Eye (tissue), 1 donor: ENCODE measurements at places on chromosomes 3 and 15.

- DNase-seq: no peak
Observed at GRCh38 chr3:193968380-193968974, 167.5 kb upstream of the HES1 start.

DNA sequence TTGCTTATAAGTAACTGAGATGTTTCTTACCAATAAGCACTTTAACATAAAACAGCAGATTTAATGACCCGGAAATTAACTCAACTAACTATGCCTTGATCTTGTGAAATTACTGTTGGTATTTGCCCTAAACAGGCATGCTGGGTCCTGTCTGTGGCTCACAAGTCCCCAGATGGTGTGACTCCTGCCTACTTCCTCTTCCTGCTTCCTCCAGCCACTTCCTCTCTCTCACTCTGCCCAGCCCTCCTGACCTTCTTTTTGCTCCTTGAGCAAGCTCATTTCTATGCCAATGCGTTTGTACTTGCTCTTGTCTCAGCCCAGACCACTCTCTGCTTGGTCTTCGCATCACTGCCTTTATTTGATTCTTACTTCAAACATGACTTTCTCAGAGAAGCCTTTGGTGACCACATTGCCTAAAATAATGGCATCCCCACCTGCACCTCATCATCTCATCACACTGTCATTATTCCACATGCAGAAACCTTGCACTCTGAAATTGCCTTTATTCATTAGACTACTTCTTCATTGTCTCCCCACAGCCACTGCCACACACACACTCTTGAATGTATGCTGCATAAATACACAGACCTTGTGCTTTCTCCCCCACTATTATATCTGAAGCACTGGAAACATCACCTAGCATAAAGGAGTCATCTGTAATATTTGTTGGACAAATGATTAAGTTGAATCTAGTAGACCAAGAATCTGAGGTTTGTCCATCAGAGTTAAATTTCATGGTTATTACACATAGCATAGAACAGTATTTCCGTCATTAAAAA is 256.3 kb upstream of the SEMA6D start:
- DNase-seq: no peak

DNA sequence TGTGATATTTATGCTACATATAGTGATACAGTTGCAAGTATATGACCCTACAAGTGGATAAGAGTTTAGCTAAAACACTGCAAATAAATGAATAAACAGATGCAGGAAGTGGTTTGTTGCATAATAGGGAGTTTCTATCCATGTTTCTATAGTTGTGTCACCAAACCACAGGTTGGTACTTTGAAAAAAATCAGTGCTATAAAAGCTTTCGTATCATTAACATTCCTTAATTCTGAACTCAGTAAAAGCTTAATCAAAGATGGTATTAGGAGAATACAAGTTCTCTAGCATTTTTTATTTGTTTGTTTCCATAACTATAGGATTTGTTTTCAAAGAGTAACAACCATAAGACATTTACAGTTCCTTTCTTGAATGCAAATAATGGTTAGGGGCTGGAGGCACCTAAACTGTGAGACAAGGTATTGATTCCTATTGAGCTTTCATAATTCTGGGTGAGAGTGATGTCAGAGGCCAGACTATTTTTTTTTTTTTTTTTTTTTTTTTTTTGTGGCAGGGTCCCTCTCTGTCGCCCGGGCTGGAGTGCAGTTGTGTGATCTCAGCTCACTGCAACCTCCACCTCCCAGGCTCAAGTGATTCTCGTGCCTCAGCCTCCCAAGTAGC is 29.6 kb downstream of the CPOX start:
- no peak for DNase-seq

GRCh38 chr3:44186111-44186672 is 55.5 kb upstream of the TOPAZ1 start:
- DNase-seq: no peak

DNA sequence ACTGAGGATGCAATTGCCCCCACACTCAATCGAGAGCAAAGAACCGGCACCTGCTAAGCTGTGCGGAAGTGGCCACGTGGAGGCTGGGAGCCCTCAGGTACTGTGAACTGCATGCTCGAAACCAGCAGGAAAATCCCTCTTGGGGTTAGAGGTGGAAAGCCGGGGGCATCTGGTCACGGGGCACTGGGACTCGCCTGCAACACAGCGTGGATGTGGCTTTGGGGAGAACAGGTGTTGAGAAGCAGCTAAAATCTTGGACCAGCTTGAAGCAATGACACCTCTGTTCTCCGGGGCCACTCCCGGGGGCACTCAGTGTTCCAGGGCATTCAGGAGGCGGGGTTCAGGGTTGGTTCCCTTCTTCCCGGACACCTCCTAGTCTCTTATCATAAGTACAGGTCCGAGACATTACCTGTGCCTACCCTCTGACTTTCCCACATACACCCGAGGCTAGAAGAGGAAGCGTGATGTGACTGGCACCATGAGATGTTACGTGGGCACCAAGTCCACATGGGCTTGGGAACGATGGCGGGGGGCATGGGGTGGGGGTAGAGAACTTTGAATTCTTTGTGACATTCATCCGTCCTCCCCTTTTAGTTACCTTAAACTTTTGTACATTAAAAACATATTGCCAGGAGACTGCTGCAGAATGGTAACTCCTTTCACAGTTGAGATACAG is 172.0 kb downstream of the ADAMTS17 start:
- DNase-seq: no peak
